ENCODE measurements at places on chromosomes 12 and 14. TPM values are rescaled to one million over a fixed set of nuclear protein-coding genes. Genes with fewer than 3 reads are reported as not detected.

FAM181A gene
- total RNA-seq, result not detected

IGF1 gene
- 6.4 TPM for total RNA-seq

P2RX2 gene
- total RNA-seq, result 0.96 TPM

MYG1 gene
- total RNA-seq, result 29.1 TPM

CLBA1 gene
- 6.7 TPM for total RNA-seq

NKX2-1 gene
- not detected for total RNA-seq

MMP17 gene
- 19.1 TPM for total RNA-seq

COPZ1 gene
- 25.8 TPM for total RNA-seq

SYNDIG1L gene
- not detected for total RNA-seq

- no peak for DNase-seq
- H3K27me3 ChIP-seq, result no peaks in the 10 kb centered on the region
- no peak overlapping the region for H3K4me3 ChIP-seq
- no peaks in the 10 kb centered on the region for H3K36me3 ChIP-seq
- no peaks in the 10 kb centered on the region for H3K4me1 ChIP-seq
These were observed 879 bp downstream of the GDF3 start for GRCh38 chr12:7694556-7695236.

GRCh38 chr12:12398026-12398859, 41.4 kb downstream of the BORCS5 start:
- peak; percentile 30 for DNase-seq
- no peak overlapping the region for H3K4me3 ChIP-seq
- H3K27me3 ChIP-seq, result no peaks in the 10 kb centered on the region
- H3K36me3 ChIP-seq, result no peaks in the 10 kb centered on the region
- peaks cover 6% of the 10 kb centered on the region for H3K4me1 ChIP-seq
- H3K27ac ChIP-seq, result peak overlapping the region; percentile 49

DNA sequence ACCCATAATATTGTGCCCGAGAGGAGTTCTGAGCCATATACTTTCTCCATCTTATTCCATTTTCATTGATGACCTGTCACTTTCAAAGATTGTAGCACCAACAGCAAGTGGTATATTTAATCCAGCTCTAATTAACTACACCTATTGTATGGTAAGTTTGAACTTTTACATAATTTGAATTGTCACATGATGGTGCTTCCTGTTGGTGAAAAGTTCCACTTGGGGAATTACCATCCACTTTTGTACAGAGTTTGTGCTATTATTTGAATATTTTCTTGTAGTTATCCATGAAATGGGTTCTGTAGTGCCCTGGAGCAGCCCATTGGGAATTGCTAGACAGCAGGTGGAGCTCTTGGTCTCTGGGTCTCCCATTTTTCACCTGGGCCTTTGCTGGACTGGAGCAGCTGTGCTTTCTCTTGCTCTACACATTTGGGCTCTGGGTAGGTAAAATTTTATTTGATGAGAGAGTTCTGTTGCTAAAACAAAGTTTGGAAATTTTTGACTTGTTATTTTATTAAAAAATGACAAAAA, 3.0 kb downstream of the SMCO3 start:
- peak; percentile 8 for DNase-seq
- H3K36me3 ChIP-seq, result no peaks in the 10 kb centered on the region
- H3K27me3 ChIP-seq, result no peaks in the 10 kb centered on the region
- H3K27ac ChIP-seq, result no peak overlapping the region

DNA sequence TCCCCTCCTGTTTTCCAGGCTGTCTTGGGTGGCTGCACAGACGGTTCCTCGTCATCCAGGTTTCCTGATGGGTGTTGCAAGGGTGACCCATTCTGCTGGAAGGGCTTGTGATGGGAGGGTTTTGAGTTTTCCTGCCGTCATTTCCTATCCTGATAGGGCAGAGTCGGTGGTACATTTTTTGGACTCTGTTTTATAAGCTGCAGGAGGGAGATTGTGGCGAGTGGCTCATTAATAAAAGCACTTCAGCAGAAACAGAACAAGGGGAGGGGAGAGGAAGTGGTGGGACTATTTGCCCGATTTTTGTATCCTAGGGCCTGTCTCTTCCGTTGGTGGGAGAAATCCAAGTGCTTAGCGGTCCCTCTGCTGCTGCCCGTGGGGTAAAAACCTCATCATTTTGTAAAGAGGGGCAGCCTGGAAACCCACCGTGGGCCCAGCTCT, 40.0 kb downstream of the TSPAN9 start:
- H3K27me3 ChIP-seq, result no peaks in the 10 kb centered on the region
- DNase-seq, result no peak
- H3K27ac ChIP-seq, result peak overlapping the region; percentile 41
- no peak overlapping the region for H3K4me3 ChIP-seq

DNA sequence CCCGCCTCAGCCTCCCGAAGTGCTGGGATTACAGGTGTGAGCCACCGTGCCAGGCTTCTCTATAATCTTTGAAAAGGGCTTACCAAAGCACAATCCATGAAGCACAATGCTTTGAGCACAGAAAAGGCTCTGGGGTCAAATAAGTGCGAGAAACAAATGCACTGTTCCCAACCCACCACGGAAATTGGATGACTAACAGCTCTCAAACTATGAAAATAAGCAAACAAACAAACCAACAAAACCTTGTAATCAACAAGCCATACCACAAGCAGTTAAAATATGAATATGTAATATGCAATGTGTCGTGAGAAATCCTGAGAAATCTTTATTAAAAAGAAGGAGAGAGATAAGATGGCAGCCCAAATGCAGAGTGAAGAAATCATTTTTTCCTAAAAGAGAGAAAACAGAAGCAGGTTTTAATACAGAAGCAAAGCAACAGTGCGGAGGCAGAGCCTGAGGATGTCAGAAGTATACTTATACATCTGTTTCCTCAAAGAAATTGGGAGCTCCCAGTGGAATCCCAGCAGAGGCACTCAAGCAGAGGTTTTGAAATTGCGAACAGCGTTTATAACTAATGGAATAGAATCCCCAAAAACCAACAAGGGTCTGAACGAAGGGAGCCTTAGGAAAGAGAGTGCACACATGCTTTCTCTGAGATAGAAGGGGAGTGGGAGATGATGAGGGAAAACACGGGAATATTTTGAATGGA, 17.1 kb downstream of the SMCO2 start:
- H3K36me3 ChIP-seq, result no peaks in the 10 kb centered on the region
- H3K4me3 ChIP-seq, result no peak overlapping the region
- H3K27ac ChIP-seq, result no peak overlapping the region

DNA sequence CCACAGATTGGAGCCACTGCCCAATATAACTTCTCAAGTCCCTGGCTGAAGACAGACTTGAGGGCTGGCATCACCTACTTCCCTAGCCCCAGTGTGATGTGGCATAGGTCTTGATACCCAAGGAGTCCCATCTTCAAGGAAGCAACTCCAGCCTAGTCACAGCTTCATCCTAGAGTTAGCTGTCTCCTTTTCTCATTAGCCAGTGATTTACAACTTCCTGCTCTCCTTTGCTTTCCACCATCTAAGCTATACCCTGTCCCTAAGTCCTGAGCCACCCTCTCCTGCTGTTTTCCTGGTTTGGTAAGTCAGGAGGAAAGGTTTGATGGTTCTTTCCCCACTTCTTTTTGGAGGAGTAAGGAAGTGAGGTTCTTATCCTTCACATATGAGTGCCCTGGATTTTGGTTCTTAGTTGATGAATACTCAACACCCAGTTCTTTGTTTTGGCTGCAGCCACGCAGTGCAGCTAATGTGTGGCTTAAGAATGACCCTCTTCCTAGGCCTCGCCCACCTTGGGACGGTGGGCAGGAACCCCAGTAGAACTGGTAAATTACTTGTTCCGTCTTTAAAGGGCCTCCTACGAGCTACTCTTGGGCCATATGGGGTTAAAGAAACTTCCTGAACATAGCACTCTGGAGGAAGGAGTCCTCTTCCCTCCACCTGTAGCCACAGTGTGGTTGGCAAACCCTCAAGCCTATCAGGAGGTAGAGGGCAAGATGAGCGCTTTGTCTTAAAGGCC, 3.9 kb upstream of the GPX2 start:
- no peaks in the 10 kb centered on the region for H3K4me1 ChIP-seq
- no peak overlapping the region for H3K27ac ChIP-seq

- DNase-seq, result no peak
- H3K27me3 ChIP-seq, result peaks cover 12% of the 10 kb centered on the region
- no peaks in the 10 kb centered on the region for H3K4me1 ChIP-seq
- H3K27ac ChIP-seq, result no peak overlapping the region
These were observed 140.4 kb upstream of the NRXN3 start for GRCh38 chr14:78029601-78030372.

GRCh38 chr12:65798918-65799317, 25.4 kb upstream of the HMGA2 start:
- H3K4me3 ChIP-seq, result no peak overlapping the region
- no peak for DNase-seq
- H3K4me1 ChIP-seq, result no peaks in the 10 kb centered on the region
- H3K36me3 ChIP-seq, result no peaks in the 10 kb centered on the region
- no peaks in the 10 kb centered on the region for H3K27me3 ChIP-seq
- no peak overlapping the region for H3K27ac ChIP-seq

DNA sequence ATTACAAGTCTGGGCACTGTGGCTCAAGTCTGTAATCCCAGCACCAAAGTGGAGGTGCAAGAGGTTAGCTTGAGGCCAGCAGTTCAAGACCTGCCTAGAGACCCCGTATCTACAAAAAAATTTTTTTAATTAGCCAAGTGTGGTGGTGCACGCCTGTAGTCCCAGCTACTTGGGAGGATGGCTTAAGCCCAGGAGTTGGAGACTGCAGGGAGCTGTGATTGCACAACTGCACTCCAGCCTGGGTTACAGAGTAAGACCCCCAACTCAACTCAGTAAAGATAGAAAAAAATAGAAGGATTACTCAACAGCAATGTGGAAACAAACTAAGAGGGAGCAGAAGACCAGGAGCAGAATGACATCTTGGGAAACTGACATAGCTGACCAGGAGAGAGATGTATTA, 13.3 kb downstream of the SBNO1 start:
- no peaks in the 10 kb centered on the region for H3K4me1 ChIP-seq
- H3K27me3 ChIP-seq, result no peaks in the 10 kb centered on the region
- no peak overlapping the region for H3K27ac ChIP-seq
- H3K36me3 ChIP-seq, result peaks cover 20% of the 10 kb centered on the region
- DNase-seq, result no peak
- no peak overlapping the region for H3K4me3 ChIP-seq

- peaks cover 4% of the 10 kb centered on the region for H3K4me1 ChIP-seq
- DNase-seq, result peak; percentile 54
- peak overlapping the region; percentile 83 for H3K27ac ChIP-seq
- H3K4me3 ChIP-seq, result peak overlapping the region; percentile 12
- no peaks in the 10 kb centered on the region for H3K27me3 ChIP-seq
These were observed 73.4 kb upstream of the EIF5 start for GRCh38 chr14:103260629-103261124.

DNA sequence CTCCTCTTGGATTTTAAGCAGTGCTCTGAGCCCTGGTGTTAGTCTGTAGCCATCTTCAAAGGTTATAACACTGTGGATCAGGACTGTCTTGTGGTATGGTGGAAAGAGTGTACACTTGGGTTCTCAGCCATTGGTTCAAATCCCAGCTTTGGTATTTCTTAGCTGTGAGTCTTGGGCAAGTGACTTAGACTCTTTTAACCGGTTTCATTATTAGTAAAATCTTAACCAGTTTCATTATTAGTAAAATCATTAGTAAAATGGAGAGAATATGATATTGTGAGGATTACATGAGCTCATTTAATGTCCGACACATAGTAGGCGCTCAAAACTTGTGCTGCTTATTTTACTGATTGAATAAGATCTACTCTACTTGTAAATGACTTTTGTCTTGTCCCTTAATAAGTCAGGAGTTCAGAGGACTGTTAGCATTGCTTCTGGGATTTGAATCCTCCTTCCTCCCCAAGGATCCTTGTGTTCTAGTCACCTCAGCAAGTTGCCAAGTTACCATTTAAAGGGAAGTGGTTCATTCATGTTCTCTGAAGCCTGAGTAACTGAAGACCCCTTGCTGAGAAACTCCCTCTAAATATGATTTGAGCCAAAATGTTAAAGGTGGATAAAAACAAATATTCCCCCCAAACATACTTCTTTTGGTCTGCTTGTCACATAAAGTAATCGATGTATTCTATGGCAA, 12.4 kb downstream of the TTLL5 start:
- no peak overlapping the region for H3K4me3 ChIP-seq
- H3K36me3 ChIP-seq, result peaks cover 33% of the 10 kb centered on the region
- H3K27me3 ChIP-seq, result no peaks in the 10 kb centered on the region
- no peak overlapping the region for H3K27ac ChIP-seq
- H3K4me1 ChIP-seq, result no peaks in the 10 kb centered on the region

DNA sequence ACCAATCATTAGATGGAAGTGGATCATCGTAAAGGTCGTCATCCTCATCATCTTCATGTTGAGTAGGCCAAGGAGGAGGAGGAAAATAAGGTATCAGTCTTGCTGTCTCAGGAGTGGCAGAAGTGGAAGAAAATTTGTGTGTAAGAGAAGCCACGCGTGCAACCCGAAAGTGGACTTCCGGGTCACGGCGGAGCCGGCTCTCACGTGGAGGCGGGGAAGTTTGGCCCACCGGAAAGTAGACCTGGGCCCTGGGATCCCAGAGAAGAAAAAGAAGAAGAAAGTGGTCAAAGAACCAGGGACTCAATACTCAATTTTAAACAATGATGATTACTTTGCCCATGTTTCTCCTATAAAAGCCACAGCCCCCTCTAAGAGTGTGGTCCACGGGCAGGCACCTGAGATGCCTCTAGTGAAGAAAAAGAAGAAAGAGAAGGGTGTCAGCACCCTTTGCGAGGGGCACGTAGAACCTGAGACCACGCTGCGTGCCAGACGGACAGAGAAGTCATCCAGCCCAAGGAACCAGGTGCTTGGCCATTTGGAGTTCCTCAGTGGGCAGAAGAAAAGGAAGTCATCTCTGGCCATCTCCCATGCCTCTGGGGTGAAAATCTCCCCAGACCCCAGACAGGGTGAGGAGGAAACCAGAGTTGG, 365.8 kb downstream of the BCAT1 start:
- no peaks in the 10 kb centered on the region for H3K27me3 ChIP-seq
- no peak for DNase-seq
- no peak overlapping the region for H3K27ac ChIP-seq

- H3K27me3 ChIP-seq, result no peaks in the 10 kb centered on the region
- no peak overlapping the region for H3K4me3 ChIP-seq
- no peak overlapping the region for H3K27ac ChIP-seq
- no peaks in the 10 kb centered on the region for H3K36me3 ChIP-seq
These were observed 394.6 kb downstream of the PAWR start for GRCh38 chr12:79296133-79296532.

GRCh38 chr14:21202463-21203358, 46.8 kb upstream of the OR5AU1 start:
- no peaks in the 10 kb centered on the region for H3K4me1 ChIP-seq
- H3K36me3 ChIP-seq, result no peaks in the 10 kb centered on the region
- no peaks in the 10 kb centered on the region for H3K27me3 ChIP-seq
- no peak overlapping the region for H3K4me3 ChIP-seq
- no peak for DNase-seq
- no peak overlapping the region for H3K27ac ChIP-seq

- H3K27me3 ChIP-seq, result no peaks in the 10 kb centered on the region
- no peak overlapping the region for H3K27ac ChIP-seq
- no peaks in the 10 kb centered on the region for H3K36me3 ChIP-seq
- H3K4me3 ChIP-seq, result no peak overlapping the region
- H3K4me1 ChIP-seq, result no peaks in the 10 kb centered on the region
- no peak for DNase-seq
These were observed 80.2 kb upstream of the KRR1 start for GRCh38 chr12:75591628-75592027.

- H3K36me3 ChIP-seq, result no peaks in the 10 kb centered on the region
- peaks cover 20% of the 10 kb centered on the region for H3K4me1 ChIP-seq
- H3K4me3 ChIP-seq, result peak within 1 kb of the TSS; percentile 77
- H3K27ac ChIP-seq, result peak within 1 kb of the TSS; percentile 85
- H3K27me3 ChIP-seq, result no peaks in the 10 kb centered on the region
These were observed at the start of gene TMEM106C for GRCh38 chr12:47963340-47964040. TSS of gene TMEM106C (plus strand) at chr12:47963596. CDS start at chr12:47964237, 641 bp downstream.

- no peaks in the 10 kb centered on the region for H3K27me3 ChIP-seq
- DNase-seq, result no peak
- H3K27ac ChIP-seq, result no peak overlapping the region
- H3K4me3 ChIP-seq, result no peak overlapping the region
These were observed 15.8 kb downstream of the MSI1 start for GRCh38 chr12:120353136-120353535.

- no peak for DNase-seq
- no peaks in the 10 kb centered on the region for H3K36me3 ChIP-seq
- H3K4me1 ChIP-seq, result peaks cover 38% of the 10 kb centered on the region
- no peak overlapping the region for H3K27ac ChIP-seq
These were observed 3.6 kb downstream of the SCAF11 start for GRCh38 chr12:45986641-45987339.
